ENCODE measurements at places on chromosomes 13 and 19. TPM values are rescaled to one million over a fixed set of nuclear protein-coding genes. Genes with fewer than 3 reads are reported as not detected.

SLC46A3 gene
- total RNA-seq, result 4.9 TPM

GRCh38 chr13:59337070-59337469 is 826.7 kb downstream of the DIAPH3 start:
- H3K36me3 ChIP-seq, result no peaks in the 10 kb centered on the region
- H3K27ac ChIP-seq, result no peak overlapping the region
- no peak overlapping the region for H3K4me3 ChIP-seq
- H3K27me3 ChIP-seq, result no peaks in the 10 kb centered on the region
- H3K4me1 ChIP-seq, result no peaks in the 10 kb centered on the region
- no peak for DNase-seq

EXOC3L2 gene
- not detected for total RNA-seq

DNA sequence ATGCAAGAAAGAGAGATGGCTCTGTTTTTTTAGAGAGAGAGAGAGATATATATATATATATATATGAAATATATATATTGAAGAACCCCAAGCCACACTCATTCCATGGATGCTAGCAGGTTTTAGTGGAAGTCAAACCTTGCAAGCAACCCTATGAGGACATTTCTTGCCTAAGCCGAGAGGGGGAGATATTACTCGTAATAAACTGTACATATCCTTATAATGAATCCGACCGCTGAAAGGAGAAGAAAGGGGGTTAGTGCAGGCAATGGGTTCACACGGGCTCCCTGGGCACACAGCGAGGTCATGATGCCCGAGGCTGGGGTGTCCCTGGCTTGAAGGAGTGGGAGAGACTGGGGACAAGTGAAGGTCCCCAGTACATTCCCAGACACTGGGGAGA is 78.3 kb downstream of the IER2 start:
- H3K4me3 ChIP-seq, result no peak overlapping the region
- DNase-seq, result no peak
- no peaks in the 10 kb centered on the region for H3K4me1 ChIP-seq
- no peaks in the 10 kb centered on the region for H3K36me3 ChIP-seq
- H3K27me3 ChIP-seq, result peaks cover 8% of the 10 kb centered on the region
- H3K27ac ChIP-seq, result no peak overlapping the region

- no peak overlapping the region for H3K4me3 ChIP-seq
- H3K4me1 ChIP-seq, result peaks cover 6% of the 10 kb centered on the region
- no peaks in the 10 kb centered on the region for H3K27me3 ChIP-seq
Measured at GRCh38 chr19:54485851-54486250, 12.8 kb upstream of the CDC42EP5 start.

GRCh38 chr13:112893207-112893569 is 75.8 kb upstream of the MCF2L start:
- peaks cover 8% of the 10 kb centered on the region for H3K4me1 ChIP-seq
- no peaks in the 10 kb centered on the region for H3K36me3 ChIP-seq
- no peak for DNase-seq
